ENCODE measurements at places on chromosomes 5 and 9.

DNA sequence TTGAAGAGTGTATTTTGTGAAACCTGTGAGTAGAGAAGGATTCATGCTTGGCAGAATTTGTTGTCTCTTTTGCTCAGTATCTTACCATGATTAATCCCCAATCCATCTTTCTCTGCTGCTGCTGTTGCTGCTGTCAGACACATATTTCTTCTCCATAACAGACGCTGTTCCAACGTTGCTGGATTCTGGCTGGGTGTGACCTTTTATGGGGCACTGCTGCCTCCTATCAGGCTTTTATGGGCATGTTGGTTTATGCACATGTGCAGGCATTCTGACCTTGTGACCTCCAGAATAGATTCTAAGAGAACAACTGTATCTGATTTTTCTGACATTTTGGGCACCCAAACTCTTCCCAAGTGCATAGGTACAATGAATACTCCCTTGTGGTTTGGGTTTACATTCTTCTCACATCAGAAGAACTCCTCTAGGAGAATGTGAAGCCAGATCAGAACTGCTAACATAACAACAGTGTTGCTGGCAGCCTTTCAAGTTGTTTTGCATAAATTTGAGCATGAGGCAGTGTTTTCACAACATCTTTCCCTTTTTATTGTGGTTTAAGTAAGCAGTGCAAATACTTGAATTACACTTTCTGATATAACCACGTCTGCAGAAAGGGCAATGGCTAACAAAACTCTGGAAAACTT is 9.2 kb upstream of the ISL1 start:
- DNase-seq, result no peak

DNA sequence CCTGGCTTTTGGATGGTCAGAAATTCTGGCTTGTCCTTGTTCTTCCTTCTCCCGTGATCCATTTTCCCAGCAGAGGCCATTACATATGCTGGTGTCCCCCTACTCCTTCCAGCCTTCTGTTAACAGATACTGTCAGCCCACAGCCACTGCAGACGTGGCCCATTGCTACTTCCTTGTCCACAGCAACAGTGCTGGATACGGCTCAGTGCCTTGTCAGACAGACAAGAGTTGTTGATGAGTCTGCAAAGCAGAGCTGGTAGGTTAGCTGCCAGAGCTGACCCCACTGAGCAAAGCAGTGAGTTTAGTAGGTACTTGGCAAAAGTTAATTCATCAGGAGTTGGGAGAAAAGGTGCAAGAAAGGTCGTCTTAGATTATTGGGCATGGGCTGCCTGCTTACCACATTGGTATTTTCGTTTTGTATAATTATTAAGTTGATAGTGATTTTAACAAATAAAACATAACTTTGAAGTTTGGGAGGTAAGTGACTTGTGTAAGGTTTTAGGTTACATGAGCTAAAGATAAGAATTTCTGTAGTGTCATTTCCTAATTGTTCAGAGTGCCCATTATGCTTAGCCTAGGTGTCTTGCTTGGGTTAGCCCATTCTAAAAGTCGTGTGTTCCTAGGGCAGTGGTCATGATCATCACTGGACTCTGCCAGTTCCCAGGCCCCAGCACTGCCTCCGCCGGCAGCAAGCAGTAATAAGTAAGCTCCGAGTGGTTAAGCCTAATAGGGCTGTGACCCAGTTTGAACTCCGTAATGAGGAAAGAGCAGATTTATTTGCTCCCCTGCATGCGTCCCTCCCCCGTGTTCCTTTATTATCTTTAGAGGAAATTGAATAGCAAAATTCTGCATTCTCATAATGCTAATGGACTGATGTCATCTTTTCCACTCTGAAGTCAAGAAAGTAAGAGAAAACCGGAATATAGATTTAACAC is 292.0 kb downstream of the FANCC start:
- DNase-seq, result peak; percentile 68

DNA sequence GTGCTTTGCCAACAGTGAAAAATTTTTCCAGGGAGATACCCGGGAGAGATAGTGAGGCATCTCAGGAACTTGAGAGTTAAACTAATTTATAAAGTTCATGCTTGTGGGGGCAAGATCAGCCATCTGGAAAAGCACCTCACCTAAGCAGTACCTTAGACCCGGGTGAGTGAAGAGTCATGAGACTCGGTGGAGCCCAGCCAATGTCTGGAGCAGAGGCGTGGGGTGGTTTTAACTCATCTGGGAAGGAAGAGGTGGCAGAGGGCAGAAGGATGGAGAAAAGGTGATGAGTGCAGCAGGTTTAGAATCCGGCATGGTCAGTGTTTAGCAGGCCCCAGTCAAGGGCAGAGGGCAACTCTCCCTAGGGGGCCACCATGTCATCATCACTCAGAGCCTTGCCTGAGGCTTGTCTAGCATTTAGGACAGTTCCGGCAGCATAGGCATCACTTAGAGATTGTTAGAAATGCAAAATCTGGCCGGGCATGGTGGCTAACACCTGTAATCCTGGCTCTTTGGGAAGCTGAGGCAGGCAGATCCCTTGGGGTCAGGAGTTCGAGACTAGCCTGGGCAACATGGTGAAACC is 4.3 kb upstream of the RNF183 start:
- DNase-seq, result no peak

DNA sequence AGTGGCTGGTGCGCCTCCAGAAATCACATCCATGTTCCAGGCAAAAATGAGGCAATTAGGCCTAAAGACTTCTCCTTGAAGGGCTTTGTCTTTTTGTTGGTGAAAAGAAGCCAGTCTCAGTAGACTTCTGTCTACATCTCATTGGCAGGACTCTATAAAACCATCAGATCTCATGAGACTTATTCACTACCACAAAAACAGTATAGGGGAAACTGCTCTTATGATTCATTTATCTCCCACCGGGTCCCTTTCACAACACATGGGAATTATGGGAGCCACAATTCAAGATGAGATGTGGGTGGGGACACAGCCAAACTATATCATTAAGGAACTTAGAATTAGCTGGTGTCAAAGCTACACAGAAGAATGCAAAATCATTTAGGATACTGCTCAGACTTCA is 77.7 kb upstream of the SNX2 start:
- no peak for DNase-seq

GRCh38 chr5:56669534-56670483 is 145.5 kb upstream of the MAP3K1 start:
- peak; percentile 28 for DNase-seq

DNA sequence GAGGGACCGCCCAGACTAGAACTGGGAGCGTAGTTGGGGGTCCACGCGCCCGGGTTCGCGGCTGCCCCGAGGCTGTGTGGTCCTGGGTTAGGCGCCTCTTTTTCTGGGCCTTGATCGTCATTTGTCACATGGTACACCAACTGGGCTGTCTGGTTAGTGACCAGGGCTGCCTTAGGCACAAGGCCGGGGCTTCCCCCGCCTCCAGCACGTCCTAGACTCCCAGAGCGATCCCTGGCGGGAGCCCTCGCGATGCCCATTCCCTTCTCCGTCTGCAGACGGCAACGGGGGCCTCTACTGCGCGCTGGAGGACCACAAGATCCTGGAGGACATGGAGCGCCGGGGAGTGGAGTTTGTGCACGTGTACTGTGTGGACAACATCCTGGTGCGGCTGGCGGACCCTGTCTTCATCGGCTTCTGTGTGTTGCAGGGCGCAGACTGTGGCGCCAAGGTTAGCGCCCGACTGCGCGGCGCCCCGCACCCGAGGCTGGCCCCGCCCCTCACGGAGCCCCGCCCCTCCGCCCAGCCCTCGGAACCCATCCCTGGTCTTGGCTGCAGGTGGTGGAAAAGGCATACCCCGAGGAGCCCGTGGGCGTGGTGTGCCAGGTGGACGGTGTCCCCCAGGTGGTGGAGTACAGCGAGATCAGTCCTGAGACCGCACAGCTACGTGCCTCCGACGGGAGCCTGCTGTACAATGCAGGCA is 1.5 kb downstream of the UAP1L1 start:
- no peak for DNase-seq

GRCh38 chr9:78866207-78867132 is 569.5 kb downstream of the PSAT1 start:
- DNase-seq, result no peak

- DNase-seq, result no peak
These were observed 1.5 kb upstream of the RFX3 start for GRCh38 chr9:3526997-3527940.

GRCh38 chr5:61280205-61280604 is 51.9 kb upstream of the ZSWIM6 start:
- no peak for DNase-seq

DNA sequence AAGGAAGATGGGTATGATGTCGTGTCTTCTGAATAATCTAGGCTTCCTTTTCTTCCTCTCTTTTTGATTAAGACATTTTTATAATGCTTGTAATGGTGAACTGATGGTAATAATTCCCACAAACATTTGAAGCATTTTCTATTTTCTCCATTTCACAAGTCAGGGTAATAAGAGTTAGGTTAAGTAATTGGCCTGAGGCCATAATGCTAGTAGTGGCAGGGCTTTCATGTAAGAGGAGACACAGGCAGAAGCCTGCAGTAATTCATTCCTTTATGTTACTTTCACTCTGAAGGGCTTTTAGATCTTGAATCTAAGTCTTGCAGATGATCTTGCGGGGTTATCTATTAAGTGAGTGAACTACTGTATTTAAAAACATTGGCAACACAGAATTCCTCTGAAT is 374.9 kb downstream of the MAT2B start:
- no peak for DNase-seq

DNA sequence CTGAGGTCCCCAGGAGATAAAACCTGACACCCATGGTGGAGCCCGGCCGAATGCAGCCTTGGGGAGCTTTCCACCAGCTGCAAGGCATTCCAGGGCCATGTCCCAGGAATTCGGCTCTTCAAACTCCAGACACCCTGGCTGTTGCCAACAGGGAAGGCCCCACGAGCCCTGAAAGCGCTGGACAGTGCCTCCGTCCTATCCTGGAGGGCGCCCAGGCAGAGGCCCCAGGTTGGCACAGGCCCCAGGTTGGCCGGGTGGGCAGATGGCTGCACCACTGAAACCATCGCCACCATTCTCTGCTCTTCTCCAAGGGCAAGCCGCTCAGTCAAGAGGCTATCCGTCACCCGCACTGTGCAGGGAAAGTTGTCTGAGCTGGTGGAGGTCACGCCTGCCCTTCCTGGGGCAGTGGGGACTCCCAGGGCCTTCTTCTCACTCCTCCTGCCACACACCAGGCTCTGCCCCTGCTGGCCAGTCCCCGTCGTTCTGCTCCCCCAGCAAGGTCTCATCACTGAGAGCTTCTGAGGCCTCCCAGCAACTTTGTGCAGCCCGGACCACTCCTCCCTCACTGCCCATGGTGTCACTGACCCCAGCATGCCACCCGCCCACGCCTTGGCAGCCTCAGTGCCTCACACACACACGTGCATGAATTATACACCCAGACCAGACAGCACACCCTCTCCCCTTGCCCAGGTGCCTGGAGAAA is 21.2 kb downstream of the SLC6A3 start:
- no peak for DNase-seq

- no peak for DNase-seq
These were observed 13.8 kb downstream of the FAM78A start for GRCh38 chr9:131262327-131263032.

- DNase-seq, result no peak
These were observed 61.5 kb downstream of the CARTPT start for GRCh38 chr5:71780597-71780996.

GRCh38 chr5:34490506-34491250 is 165.4 kb upstream of the RAI14 start:
- DNase-seq, result no peak

DNA sequence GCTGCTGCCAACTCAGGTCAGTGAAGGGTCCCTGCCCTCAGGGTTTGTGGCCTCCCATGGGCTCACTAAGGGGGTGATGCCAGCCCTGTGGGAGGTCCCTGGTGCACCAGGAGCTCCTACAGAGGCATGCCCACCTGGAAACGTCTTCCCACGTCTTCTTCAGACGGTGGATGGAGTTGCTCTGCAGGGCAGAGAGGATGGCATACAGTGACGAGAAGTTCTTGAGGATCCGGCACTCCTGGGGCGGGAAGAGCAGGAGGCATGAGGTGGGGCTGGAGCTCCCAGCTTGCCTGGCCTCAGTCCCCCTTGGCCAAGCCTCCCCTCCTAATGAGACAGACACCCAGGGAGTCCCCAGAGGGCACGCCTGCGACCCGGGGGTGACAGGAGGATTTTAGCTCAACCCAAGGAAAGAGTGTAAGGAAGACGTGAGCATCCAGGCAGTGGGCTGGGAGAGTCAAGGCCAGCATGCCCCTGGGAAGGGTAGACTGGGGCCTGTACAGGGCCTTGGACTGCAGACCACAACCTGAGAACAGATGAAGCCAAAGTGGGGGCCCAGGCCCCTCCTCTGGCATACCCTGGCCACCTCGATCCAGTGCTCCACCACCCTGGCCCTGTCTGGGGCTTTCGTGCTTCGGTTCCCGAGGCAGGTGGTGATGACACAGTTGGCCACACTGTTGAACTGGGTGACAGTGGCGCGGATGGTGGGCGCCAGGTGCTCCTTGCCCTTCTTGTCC is 14.4 kb downstream of the RALGDS start:
- peak; percentile 12 for DNase-seq

- DNase-seq, result no peak
These were observed 26.0 kb downstream of the BICD2 start for GRCh38 chr9:92738661-92739081.

- no peak for DNase-seq
These were observed 57.9 kb downstream of the MEF2C start for GRCh38 chr5:88824892-88825583.

DNA sequence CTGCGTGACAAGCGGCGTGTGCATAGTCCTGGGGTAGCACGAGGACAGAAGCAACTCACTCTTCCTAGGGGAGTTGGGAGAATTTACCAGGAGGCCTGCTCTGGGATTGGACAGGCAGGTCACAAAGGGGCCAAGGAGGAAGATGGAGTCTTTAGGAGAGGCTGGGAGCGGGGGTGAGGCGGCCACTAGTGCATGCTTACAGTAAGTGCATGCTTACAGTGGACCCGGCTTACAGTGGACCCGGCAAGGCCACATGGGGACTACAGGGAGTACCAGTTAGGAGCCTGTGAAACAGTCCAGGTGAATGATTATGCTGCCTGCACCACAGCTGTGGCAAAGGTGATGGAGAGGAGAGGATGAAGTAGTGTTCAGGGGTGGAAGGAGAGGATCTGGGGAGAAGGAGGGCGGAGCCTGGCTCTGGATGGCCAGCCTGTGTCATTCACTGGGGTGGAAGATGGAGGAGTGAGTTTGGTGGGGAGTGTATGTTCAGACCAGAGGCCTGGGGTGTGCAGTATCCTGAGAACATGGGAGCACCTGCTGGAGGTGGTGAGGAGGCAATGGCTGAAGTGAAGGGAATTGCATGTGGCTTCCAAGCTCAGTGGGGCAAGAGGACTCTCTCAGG is 78.7 kb downstream of the CRB2 start:
- no peak for DNase-seq

- peak; percentile 7 for DNase-seq
These were observed 94.0 kb downstream of the PHF2 start for GRCh38 chr9:93670208-93671019.

Measured in left ventricle myocardium inferior (tissue), 1 donor.